ENCODE measurements at places on chromosomes 16 and 17. TPM values are rescaled to one million over a fixed set of nuclear protein-coding genes. Genes with fewer than 3 reads are reported as not detected.

Gene RCVRN
- not detected for total RNA-seq

Gene FBXL16
- total RNA-seq, result under 0.01 TPM

Gene ATP1B2
- total RNA-seq, result not detected

Gene MMP25
- under 0.01 TPM for total RNA-seq

Gene FZD2
- 0.22 TPM for total RNA-seq

Gene TMEM114
- not detected for total RNA-seq

Gene NGFR
- total RNA-seq, result not detected

Gene IL17C
- not detected for total RNA-seq

Gene TEX19
- not detected for total RNA-seq

Gene ACAP1
- total RNA-seq, result 0.44 TPM

Gene STX1B
- total RNA-seq, result 0.40 TPM

Gene FADS6
- total RNA-seq, result not detected

Gene KRT14
- total RNA-seq, result not detected

Gene MT1G
- total RNA-seq, result not detected

Gene NPIPA3
- total RNA-seq, result 0.40 TPM

All from lung microvascular endothelial cell (primary cell).